ENCODE measurements at places on chromosomes 4 and X. TPM values are rescaled to one million over a fixed set of nuclear protein-coding genes. Genes with fewer than 3 reads are reported as not detected.

DNA sequence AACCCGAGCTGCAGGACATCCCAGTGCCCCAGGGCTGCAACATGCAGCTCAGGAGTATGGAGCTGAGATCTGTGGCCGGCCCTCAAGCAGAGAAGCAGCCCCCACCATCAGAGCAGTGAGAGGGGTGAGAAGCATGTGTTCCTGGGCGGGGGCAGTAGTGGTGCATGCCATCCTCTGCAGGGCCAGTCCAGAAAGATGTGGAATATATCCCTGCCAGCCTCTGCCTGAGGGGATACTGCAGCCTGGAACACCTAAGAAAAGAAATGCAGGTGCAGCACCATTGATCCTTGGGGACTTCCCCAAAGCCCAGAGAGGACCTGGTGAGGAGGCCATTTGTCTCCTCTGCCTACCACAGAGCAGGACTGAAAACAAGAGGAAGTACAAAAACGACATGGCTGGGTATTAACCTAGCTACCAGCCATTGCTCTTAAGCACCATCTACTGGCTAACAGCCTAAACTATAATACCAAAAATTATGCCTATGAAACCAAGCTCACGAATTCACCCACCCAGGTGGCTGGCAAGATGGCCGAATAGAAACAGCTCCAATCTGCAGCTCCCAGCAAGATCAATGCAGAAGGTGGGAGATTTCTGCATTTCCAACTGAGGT is 158.8 kb downstream of the ADGRA3 start:
- no peaks in the 10 kb centered on the region for H3K4me1 ChIP-seq
- no peak for DNase-seq
- no peaks in the 10 kb centered on the region for H3K27me3 ChIP-seq
- H3K27ac ChIP-seq, result no peak overlapping the region
- H3K4me3 ChIP-seq, result no peak overlapping the region

DNA sequence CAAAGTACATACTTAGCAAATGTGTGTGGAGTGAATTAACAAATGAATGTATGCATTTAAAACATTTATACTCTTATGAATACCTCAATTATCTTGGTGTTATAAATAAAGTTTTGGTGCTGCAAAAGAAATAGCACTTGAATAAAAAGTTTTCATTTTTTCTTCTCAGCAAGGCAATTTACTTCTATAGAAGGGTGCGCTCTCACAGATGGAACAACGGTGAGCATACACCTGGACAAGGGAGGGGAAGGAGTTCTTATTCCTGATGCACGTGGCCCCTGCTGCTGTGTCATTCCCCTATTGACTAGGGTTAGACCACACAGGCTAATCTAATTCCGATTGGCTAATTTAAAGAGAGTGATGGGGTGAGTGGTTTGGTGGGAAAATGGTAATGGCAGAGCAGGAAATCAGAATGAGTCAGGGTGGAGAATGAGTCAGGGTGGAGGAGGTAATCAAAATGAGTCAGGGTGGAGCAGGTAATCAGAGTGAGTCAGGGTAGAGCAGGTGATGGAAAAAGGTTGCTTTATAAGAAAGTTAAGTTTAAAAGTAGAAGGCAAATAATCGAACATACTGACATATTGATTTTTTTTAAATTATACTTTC is 28.2 kb upstream of the PGK1 start:
- no peaks in the 10 kb centered on the region for H3K27me3 ChIP-seq
- no peak for DNase-seq
- H3K27ac ChIP-seq, result no peak overlapping the region
- H3K36me3 ChIP-seq, result no peaks in the 10 kb centered on the region
- H3K4me1 ChIP-seq, result no peaks in the 10 kb centered on the region

GRCh38 chr4:41258783-41259182 is 2.1 kb downstream of the UCHL1 start:
- no peak overlapping the region for H3K4me3 ChIP-seq
- peaks cover 45% of the 10 kb centered on the region for H3K27me3 ChIP-seq
- H3K27ac ChIP-seq, result no peak overlapping the region

GRCh38 chr4:7546809-7547367 is 112.2 kb upstream of the PSAPL1 start:
- no peaks in the 10 kb centered on the region for H3K36me3 ChIP-seq
- H3K27ac ChIP-seq, result no peak overlapping the region
- no peaks in the 10 kb centered on the region for H3K4me1 ChIP-seq
- no peak overlapping the region for H3K4me3 ChIP-seq
- no peaks in the 10 kb centered on the region for H3K27me3 ChIP-seq
- DNase-seq, result no peak

SAGE1 gene
- not detected for total RNA-seq

GABRE gene
- total RNA-seq, result 33.8 TPM

DNA sequence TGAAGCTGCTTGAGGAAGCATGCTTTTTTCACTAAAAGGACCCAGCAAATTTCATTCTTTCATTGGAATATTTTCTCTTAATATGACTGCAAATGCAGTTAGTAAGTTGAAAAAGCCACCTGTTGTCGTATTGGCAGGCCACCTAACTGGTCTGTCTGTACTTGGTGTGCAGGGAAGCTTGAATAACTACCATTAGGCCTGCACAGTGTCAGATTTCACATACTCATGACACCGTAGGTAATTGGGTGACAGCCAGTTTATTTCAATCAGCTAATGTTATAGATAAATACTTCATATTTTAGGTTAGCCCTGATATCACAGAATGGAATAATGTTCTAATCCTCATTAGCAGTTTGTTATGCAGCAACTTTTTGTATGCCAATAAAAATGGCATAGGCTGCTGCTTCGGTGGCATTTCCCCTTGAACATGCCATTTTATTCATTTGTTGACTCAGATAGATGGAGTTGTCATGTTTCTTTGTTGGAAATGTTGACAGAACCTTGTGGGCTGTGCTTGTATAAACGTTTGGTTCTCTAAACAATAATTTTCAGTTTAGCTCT is 173.7 kb downstream of the RPA4 start:
- no peaks in the 10 kb centered on the region for H3K4me1 ChIP-seq
- no peaks in the 10 kb centered on the region for H3K27me3 ChIP-seq
- no peaks in the 10 kb centered on the region for H3K36me3 ChIP-seq
- H3K4me3 ChIP-seq, result no peak overlapping the region

CLGN gene
- 1.1 TPM for total RNA-seq

SYTL4 gene
- 15.3 TPM for total RNA-seq

NUDT11 gene
- 0.53 TPM for total RNA-seq

DNA sequence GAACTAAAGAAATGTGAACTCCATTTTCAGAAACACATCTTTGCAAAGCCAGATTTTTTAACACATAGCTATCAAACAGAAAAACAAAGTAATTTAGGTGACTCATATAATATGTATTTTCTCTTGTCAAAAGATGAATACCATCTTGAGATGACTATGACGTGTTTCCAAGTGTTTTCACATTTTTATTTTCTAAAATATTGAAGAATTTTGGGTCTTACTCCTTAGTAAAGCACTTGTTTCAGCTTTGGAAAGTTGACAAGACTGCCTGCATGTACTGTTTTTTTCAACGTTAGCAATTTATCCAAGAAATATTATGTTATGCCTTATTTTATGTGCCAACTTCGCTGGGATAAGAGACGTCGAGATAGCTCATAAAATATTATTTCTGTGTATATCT is 733.9 kb upstream of the EPHA5 start:
- no peaks in the 10 kb centered on the region for H3K4me1 ChIP-seq
- no peak for DNase-seq
- H3K4me3 ChIP-seq, result no peak overlapping the region
- no peaks in the 10 kb centered on the region for H3K36me3 ChIP-seq

- no peak overlapping the region for H3K4me3 ChIP-seq
- no peaks in the 10 kb centered on the region for H3K27me3 ChIP-seq
- no peaks in the 10 kb centered on the region for H3K36me3 ChIP-seq
- no peak overlapping the region for H3K27ac ChIP-seq
Measured at GRCh38 chr4:15891312-15891711, 47.2 kb downstream of the FGFBP1 start.

CCNG2 gene
- total RNA-seq, result 39.3 TPM

DNA sequence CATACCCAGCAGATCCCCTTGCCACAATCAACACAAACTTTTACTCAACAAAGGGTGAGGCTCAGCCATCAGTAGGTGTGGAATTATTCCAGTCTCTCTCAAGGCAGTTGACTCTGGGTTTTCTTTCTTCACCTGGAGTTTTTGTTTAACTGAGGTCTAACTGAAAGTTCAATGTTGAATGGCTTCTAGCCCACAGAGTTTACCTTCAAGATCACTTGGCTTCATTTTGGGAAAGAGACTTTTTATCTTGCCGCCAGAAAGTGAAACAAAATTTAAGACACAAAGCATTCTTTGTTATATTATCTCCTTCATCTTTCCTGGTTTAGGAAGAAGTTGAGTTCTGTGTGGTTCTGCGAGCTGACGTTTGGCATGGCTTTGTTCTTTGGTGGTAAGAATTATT is 83.8 kb upstream of the RASGEF1B start:
- H3K27ac ChIP-seq, result no peak overlapping the region
- no peaks in the 10 kb centered on the region for H3K36me3 ChIP-seq
- H3K4me3 ChIP-seq, result no peak overlapping the region
- no peaks in the 10 kb centered on the region for H3K27me3 ChIP-seq
- no peak for DNase-seq

DNA sequence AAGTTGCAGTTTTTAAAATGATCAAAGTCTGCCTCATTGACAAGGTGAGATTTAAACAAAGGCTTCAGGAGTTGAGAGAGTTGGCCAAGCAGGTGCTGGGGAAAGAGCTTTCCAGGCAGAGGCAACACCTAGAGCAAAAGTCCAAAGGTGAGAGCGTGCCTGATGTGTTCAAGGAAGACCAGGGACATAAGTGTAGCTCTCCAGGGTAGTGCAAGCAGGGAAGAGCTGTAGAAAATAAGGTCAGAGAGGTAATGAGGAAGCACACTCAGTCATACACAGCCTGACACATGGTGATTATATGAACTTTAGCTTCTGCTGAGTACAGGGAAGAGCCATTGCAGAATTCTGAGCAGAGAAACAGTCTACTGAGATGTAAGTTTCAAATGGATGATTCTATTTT is 265.0 kb upstream of the NWD2 start:
- no peaks in the 10 kb centered on the region for H3K36me3 ChIP-seq
- H3K4me3 ChIP-seq, result no peak overlapping the region
- no peak overlapping the region for H3K27ac ChIP-seq
- no peak for DNase-seq
